ENCODE measurements at places on chromosomes 6 and 20. TPM values are rescaled to one million over a fixed set of nuclear protein-coding genes. Genes with fewer than 3 reads are reported as not detected.

The TRIM10 gene
- total RNA-seq: not detected

The TFAP2C gene
- 16.7 TPM for total RNA-seq

The GINS1 gene
- 32.5 TPM for total RNA-seq

The OLIG3 gene
- not detected for total RNA-seq

Measured in A549 treated with CORT108297 at 1 μM for 4 hours (cell line).